Progenitor cell of endocrine pancreas (in vitro differentiated cells): ENCODE measurements at places on chromosomes 4 and X.

- peak; percentile 53 for DNase-seq
Measured at GRCh38 chr4:81069706-81070331, 39.3 kb downstream of the BMP3 start.

DNA sequence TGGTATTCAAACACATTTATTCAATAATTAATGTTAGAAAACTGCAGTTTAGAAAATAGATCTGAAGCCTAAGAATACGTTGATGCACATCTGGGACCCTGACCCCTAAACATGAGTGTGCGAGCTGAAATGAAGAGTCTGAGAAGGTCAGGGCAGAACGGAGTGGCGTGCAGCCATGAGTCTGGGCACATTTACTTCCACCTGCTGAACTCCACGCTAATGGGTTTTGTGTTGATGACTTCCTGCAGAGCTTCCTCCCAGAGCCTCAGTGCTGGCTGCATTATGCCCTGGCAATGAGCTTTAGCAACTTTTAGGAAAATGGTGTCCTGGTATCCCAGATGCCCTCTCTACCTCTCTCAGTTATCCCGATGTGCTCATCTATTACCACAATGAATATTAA is 53.1 kb downstream of the FAM114A1 start:
- DNase-seq = no peak

DNA sequence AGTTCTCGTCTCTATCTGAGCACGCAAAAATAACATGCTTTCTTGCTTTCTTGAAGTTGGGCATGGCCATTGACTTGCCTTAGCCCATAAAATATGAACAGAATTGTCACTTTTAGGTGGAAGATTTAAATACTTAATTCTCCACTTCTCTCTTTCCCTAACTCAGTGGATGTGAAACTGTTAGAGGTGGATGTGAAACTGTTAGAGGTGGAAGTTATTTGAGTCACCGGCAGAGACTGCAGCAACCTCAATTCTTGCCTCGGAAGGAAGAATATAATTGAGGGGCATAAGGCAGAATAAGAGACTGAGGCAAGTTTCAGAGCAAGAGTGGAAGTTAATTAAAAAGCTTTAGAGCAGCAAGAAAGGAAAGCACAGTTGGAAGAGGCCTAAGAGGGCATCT is 2.8 kb upstream of the PARM1 start:
- DNase-seq = no peak

DNA sequence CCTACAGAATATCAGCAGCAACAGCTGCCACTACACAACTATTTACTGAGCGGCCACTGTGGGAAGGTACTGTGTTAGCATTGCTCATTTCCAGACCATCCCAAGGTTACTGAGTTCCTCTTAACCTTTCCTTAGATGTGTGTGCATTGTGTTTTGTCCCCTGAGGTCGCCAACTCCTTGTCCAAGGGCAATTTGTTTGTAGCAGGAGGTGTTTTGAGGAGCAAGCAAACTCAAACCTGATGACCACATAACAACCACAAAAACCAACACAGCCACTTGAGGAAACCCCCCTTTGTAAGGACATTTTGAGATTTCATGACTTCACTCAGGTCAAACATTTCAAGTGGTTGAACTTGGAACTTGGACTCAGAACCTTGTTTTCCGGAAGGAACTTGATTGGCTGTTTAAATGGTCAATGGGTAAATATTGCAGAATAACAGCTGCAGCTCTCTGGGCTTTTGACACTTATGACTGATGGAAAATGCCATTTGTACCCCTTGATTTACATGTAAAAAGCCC is 122.3 kb downstream of the MID1IP1 start:
- DNase-seq = no peak

DNA sequence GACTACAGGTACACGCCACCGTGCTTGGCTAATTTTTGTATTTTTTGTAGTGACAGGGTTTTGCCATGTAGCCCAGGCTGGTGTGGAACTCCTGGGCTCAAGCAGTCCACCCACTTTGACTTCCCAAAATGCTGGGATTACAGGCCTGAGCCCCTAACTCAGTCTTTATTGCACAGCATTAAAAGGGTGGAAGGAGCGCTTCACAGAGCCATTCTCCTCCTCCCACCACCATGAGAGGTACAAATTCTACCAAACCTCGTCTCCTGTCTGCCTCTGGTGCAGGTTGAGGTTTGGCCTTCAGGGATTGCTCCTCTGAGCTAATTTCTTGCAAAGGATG is 52.3 kb downstream of the TLR10 start:
- DNase-seq = no peak
